Natural killer cell treated with Interleukin-12 subunit alpha and Interleukin-12 subunit beta and Interleukin-15 and Interleukin-18, amount 100 ng/mL, for 72 hours (primary cell): ENCODE measurements at places on chromosomes 16 and 17.

DNA sequence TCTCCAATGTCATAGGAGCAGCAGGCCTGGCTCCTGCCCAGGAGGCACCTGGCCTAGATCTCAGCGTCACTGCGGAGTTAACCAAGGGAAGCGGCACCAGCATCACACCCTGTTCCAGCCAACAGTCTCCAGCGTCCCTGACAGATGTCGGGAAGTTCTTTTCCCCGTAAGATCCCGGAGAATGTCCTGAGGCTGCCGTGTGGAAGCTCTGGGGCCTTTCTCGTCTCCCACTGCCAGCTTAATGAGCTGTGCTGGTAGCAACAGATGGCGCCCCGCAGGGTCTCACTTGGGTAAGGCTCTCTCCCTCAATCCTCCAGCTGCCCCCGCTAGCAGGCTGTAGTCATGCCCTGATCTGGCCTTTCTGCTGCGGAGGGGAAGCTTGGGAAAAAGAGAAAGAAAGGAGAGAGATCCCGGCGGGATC is 57.5 kb downstream of the MARCHF10 start:
- no peak for DNase-seq

GRCh38 chr17:83137523-83137922 is 58.1 kb downstream of the METRNL start:
- peak; percentile 26 for DNase-seq

DNA sequence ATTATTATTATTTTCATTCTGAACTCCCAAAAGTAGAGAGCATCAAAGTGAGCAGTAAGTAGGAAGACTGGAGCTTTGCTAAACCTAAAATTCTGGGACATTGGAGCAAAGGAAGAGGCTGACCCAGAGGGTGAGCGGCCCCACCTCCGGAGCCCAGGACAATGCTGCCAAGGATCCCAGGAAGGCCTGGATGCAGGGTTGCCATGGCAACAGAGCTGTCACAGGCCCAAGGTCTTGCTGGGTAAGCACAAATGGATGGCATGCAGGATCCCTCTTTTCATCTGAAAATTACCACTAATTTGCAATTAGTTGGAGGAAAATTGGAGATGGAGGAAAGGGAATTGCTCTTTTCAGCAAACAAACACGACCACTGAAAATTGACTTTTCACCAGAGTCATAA is 457.9 kb upstream of the CDH5 start:
- no peak for DNase-seq

DNA sequence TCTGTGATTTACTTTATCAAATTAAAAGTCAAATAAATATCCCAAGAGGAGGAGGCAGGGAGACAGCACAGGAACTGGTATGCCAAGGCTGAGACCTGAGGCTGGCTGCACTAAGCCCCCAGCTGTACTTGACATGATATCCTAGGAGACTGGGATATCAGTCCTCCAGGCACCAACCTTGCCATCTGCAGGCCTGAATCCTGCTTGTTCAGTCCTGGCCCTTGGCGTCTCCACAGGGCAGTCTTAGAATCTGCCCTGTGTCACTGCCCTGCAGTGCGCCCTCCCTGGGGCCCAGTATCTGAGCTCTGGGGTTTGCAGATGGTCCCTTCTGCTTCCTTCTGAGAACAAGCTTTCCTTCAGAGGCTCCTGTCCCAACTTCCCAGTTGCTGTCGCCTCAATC is 75.9 kb downstream of the HS3ST3A1 start:
- DNase-seq: no peak

DNA sequence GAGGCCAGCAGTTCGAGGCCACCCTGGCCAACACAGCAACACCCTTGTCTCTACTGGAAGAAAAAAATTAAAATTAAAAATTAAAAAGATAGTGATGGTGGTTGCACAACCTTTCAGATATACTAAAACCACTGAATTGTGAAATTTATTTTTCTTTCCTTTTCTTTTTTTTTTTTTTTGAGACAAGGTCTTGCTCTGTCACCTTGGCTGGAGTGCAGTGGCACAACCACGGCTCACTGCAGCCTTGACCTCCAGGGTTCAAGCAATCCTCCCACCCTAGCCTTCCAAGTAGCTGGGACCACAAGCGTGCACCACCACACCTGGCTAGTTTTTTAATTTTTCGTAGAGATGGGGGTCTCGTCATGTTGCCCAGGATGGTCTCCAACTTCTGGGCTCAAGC is 254.4 kb downstream of the SLC39A11 start:
- no peak for DNase-seq

GRCh38 chr16:77744141-77744540 is 21.8 kb downstream of the NUDT7 start:
- DNase-seq: no peak

DNA sequence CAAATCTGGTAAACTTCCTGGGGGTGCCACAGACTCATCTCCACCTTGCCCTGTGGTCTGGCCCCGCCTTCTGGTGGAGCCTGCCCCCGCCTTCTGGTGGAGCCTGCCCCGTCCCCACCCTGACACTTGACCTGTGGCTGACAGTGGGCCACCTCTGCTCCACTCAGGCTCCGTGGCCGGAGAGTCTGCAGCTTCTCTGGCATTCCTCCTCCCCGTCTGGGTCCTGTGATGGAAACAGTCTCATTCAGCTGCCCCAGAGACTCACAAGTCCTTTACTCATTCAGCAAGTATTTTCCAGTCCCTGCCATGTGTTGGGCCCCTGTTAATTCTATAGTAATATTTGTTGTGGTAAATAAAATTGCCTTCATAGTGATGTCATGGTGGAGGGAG is 21.0 kb upstream of the G6PC1 start:
- no peak for DNase-seq

DNA sequence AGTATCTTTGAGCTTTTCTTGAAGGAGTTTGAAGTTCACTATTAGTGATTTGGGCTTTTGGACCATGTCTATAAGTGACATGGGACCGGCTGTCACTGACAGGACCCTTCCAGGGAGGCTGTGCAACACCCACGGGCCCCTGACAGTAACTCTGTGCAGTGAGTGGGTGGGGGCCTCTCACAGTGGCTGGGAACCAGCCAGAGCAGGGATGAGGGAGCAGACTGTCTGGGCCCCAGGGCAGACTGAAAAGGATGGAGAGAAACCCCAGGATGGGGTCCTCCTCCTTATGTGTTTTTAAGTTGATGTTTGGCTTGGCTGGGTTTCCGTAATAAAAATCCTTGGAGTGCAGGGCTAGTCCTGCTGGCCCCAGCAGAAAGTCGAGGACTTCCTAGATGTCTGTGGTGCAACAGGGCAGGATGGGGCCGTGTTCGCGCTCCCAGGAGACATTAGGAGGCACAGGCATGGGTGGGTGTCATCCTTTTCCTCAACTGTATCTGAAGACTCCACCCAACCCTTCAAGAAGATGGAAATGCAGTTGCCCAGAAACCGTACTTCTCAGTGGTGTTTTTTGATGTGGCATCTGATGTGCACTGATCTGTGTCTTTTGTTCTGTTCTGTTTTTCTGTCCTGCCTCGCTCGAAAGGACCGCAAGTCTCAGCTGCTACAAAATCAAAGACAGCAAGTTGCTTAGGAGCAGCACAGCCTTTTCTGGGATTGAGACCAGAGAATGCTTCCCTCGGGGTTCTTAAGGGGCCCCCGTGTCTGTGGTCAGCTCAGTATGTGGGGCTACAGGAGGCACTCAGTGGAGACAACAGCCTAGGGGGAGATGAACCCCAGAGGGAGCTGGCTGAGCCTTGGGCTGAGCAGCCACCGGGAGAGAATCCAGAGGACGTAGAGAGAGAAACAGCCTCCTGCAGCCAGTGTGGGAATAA is 24.2 kb downstream of the PLD6 start:
- DNase-seq: no peak
